ENCODE measurements at places on chromosomes 3 and 15.

DNA sequence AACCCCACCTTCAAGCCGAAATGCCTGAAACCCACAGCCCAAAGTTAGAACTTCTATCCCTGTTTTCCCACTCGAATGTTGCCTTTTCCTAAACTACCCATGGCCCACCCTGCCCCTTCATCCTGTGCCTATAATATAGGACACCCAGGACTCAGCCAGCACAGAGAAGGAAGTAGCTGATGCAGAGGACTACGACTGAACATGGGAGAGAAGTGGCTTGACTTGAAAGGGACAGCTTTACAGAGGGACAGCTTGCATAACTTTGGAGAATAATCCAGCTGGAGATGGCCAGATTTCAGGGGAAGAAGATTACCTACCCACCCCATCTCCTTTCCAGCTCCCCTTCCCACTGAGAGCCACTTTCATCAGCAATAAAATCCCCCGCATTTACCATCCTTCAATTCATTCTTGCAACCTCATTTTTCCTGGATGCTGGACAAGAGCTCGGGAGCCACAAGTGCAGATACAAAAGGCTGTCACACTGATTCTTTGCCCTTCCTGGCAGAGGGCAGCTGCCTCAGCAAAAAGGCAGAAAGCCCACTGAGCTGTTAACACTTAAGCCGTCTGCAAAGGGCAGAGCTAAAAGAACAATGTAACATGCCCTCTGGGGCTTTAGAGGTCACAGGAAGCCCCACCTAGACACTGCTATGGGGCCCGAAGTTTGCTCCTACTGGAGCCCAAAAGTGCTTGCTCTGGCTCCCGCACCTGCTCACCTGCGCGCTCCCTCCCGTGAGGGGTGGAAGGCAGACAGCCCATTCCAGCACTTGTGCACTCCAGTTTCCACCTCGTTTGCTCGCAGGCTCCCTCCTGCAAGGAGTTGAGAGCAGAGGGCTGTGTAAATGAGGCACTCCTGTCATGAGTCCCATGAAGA lies 224.0 kb downstream of the TBC1D5 start:
- DNase-seq, result no peak

DNA sequence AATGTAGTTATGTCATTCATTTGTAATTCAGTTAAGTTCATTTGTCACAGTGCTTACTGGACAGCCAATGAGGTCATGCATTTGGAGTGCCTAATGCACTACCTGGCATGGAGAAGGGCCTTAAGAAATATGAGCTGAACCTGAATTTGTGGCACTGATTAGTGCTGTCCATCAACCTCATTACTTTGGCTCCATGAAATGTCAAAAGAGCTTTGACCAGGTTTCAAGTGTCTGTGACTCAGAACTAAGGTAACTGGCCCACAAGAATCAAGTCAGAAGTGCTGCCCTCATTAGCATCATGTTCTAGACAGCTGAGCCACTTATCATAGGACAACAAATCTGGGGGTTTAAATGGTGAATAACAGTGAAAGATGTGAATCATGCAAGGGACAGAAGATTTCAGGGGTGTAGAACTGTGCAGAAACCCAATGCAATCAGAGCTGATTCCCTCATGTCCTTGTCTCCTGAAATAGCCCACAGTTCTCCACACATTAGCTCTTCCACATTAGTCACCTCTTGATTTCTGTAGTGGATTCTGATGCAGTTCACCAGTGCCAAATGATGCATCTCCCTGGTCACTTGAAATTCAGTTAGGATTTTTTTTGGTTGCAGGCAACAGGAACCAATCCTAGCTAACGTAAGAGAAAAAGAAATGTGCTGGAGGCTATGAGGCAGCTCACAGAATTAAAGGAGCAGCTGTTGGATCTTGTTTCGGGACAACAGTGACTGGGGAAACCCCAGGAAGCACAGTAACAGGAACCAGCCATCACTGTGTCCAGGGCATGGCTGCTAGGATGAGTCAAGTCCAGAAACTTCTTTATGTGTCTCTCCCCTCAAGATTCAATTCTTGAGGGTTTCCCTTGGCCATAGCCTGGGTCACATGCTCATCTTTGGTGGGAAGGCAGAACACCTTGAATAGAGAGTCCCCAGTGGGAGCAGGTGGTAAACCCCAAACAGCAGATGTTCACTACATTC lies 38.7 kb downstream of the CHST2 start:
- peak; percentile 28 for DNase-seq

GRCh38 chr3:100104442-100104798 lies 9.9 kb downstream of the FILIP1L start:
- DNase-seq, result no peak

DNA sequence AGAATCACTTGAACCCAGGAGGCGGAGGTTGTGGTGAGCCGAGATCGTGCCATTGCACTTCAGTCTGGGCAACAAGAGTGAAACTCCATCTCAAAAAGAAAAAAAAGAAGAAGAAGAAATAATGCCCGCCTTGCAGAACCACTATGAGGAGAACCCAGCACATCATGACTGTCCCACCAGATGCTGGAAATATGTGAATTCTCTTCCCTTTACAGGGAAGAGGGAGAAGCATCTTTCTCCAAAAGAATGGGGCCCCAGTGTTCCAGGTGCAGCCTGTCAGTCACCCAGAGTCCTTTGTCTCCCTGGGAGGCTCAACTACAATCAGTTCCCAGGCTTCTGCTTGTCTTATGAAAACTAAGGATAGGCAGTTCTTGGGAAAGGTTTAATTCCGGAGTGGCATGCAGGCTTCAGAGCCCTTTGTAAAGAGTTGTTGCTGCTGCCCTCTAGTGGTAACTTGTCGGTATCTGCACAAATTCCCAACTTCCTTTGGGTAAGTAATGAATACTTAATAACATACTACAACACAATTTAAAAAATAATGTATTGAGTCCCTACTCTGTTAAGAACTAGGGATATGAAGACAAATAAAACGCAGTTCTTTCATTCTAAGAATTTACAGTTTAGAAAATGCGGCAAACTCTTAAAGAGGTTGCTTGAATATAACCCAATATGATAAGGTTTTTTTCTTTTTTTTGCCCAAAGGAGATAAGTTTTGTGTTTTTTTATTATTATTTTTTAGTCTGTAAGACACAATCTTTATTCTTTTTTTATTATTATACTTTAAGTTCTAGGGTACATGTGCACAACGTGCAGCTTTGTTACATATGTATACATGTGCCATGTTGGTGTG lies 18.6 kb upstream of the TICRR start:
- peak; percentile 49 for DNase-seq

- DNase-seq, result no peak
These were observed 7.9 kb downstream of the MST1R start for GRCh38 chr3:49895791-49896190.

DNA sequence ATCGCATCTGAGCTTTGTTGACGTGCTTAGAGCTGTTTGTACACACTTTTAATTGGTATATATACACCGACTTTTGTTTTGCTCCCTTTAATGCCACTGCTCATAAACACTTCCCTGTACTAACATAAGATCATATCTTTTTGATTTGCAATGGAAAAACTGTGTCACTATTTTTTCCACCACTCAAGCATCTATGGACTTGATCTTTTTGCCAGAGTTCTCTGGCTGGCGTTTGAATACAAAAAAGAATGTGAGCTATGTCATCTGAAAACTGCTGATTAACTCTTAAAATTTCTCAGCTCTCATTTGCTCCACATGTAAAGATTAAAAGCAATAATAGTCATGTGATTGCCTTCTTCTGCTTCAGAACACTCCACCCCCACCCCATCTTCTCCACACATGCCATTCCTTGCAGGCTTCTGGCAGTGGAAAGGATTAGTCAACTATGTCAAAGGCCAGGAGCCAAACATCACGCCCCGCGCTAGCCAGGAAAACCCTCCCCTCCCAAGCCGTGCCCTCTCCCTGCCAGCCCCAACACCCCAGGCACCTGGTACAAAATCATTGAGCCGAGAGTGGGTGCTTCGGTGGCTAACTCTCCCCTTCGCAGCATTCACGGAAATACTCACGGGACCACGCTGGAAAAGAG lies 123.4 kb upstream of the MEF2A start:
- no peak for DNase-seq

DNA sequence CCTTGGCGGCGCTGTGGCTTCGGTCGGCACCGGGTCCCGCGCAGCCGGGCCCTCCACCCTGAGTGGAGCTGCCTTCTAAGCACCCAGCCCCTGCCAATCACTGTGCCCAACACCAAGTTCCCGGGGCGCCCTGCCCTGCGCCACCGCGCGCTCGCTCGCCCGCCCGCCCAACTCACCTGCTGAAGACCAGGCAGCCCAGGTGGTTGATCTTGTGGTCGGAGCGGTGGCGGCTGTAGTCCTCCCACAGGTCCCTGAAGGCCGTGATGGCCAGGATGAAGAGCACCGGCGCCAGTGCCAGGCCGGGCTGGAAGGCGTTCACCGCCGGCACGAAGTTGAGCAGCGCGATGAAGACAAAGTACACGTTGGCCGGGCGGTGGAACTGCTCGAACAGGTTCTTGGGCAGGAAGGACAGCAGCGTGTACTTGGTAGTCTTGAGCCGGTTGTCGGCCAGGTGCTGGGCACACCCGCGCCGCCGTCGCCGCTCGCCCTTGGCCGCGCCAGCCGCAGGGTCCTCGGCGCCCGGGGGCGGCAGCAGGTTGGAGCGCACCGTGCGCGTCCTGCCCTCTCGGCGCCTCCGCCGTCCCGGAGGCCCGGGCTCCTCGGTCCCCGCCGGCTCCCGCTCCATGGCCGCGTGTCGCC lies 536 bp downstream of the ATP10A start:
- peak; percentile 60 for DNase-seq

GRCh38 chr3:110738531-110738930 lies 333.1 kb upstream of the NECTIN3 start:
- DNase-seq, result no peak

GRCh38 chr15:25894371-25894902 lies 31.3 kb upstream of the ATP10A start:
- DNase-seq, result no peak

GRCh38 chr3:162491952-162492351 lies 995.3 kb downstream of the OTOL1 start:
- no peak for DNase-seq

DNA sequence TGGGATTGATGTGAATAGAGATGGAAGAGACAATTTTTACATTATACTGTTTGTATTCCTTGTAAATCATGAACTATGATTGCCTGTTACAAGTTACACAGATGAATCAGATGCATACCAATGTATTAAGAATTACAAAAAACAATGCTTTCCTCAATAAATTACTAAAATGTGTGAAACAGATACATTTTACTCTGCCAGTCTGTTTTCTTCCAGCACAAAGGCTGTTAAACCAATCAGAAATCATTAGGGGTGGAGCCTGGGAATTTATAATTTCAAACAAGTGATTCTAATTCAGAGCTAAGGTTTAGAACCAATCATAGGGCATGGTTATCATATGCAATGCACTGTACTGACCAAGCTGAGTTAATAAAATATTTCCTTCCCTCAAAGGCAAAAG lies 21.8 kb upstream of the ANKRD28 start:
- DNase-seq, result no peak

- DNase-seq, result no peak
These were observed 1097.2 kb downstream of the FHIT start for GRCh38 chr3:60154011-60154410.

GRCh38 chr3:194998417-194998816 lies 272.5 kb downstream of the XXYLT1 start:
- DNase-seq, result no peak

DNA sequence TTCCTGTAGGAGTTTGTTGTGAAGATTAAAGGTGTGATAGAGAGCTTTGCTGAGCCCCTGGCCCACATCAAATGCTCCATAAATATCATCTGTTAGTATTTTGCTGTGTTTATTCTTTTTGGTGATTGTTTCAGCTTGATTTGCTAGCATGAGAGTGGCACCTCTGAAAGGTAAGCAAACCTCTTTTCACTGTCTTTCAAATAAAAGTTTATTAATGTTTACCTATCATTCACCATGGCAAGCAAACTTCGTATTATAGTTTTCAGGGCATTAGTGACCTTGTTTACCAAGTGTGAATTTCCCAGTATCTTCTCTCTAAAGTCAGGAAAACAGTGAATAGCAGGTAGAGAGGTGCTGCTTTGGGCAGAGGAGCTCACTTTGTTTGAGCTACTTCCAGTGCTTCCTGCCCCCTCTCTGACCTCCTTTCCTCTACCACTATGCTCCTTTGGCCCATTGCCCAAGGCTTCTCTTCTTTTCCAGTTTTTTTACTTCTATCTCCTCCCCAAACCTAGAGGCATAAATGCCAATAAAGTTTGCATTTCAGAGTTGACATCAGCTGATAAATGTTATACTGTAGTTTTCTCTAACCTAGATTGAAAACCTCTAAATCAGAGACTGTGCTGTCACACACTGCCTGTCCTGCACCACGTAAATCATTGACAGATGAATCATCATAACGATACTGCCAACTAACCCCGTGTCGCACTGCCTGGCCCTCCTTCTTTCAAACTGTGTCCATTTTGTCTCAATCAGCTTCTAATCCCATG lies 569.0 kb downstream of the TUSC7 start:
- DNase-seq, result no peak

DNA sequence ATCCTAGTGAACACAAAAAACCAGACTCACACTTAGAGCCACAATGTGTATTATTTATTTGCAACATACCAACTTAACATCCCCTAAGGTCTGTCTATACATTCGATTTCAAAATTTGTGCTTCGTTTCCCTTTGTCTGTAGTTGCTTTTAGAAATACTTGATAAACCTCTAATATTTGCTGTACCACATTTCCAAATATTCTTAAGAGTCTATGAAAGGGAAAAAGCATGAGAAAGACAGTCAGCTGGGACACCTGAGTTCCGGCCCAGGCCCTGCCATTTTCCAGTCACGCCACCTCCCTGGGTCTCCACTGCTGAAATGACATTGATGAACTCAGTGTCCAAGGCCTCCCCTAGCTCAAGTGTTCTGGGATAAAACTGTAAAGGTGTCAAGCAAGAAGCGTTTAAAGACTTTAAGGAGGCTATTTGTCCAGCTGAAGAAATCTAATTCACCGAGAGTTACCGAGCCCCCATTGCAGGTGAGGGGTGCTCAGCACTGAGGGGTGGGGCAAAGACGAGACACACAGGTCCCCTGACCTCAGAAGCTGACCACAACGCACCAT lies 26.6 kb downstream of the LRRC2 start:
- no peak for DNase-seq

DNA sequence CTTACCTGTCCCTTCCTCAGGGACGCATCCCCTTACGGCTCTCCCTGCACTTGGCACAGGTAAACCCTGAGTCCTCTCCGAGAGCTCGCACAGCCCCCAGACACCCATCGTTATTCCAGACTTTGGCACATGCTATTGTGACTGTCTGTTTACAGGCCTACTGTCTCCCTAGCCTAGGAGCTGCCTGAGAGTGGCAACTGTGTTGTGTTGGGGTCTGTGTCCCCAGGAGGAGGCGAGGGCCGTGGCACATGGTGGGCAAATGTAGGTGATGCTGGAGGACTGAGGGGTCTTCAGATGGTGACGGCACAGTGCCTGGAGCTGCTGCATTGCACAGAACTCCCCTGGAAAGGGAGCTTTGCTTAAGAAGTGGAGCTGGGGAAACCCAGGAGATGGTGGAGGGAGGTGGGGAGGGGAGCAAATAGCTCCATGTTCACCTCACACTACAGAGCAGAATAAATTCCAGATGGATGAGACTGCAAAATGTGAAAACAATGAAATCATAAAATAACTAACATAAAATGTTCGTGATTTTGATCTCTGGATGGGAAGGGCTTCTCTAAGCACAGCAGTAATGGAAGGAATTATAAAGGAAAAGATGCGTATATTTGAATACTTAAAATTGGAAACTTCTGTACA lies 96.5 kb downstream of the SMAD6 start:
- no peak for DNase-seq
